ENCODE measurements at places on chromosomes 7 and 10.

GRCh38 chr7:99002148-99002826 lies 124.0 kb downstream of the TRRAP start:
- DNase-seq, result no peak
- H3K4me3 ChIP-seq, result no peak overlapping the region
- no peaks in the 10 kb centered on the region for H3K27me3 ChIP-seq
- no peak overlapping the region for H3K27ac ChIP-seq
- peaks cover 65% of the 10 kb centered on the region for H3K36me3 ChIP-seq

DNA sequence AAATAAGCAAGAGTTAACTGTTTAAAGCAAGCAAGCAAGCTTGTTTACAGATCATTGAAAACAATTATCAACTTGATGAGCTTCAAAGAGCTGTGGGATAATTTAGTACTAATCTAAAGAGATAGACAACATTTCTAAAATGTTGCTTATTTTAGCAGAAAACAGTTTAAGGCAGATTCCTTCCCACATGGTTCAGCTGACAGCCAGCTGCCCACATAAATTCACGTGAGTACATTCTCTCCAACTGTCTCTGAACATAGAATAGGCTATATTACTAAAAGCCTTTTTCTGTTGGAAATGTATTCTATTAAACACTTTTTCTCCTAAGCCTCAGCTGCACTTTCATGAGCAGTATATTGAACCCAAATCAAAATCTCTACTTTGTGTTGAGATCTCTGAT lies 174.1 kb downstream of the LRRN3 start:
- H3K4me3 ChIP-seq, result no peak overlapping the region
- H3K4me1 ChIP-seq, result no peaks in the 10 kb centered on the region
- H3K27ac ChIP-seq, result no peak overlapping the region
- no peaks in the 10 kb centered on the region for H3K27me3 ChIP-seq
- no peaks in the 10 kb centered on the region for H3K36me3 ChIP-seq

GRCh38 chr10:4784667-4785333 lies 41.2 kb upstream of the AKR1E2 start:
- no peaks in the 10 kb centered on the region for H3K27me3 ChIP-seq
- no peak overlapping the region for H3K27ac ChIP-seq
- no peaks in the 10 kb centered on the region for H3K4me1 ChIP-seq
- no peak overlapping the region for H3K4me3 ChIP-seq

- H3K4me1 ChIP-seq, result no peaks in the 10 kb centered on the region
- H3K27ac ChIP-seq, result no peak overlapping the region
- H3K27me3 ChIP-seq, result no peaks in the 10 kb centered on the region
Observed at GRCh38 chr10:317271-317769, 182.1 kb downstream of the ZMYND11 start.

- DNase-seq, result no peak
- H3K4me3 ChIP-seq, result no peak overlapping the region
- peaks cover 12% of the 10 kb centered on the region for H3K4me1 ChIP-seq
- H3K36me3 ChIP-seq, result no peaks in the 10 kb centered on the region
- H3K27ac ChIP-seq, result no peak overlapping the region
- no peaks in the 10 kb centered on the region for H3K27me3 ChIP-seq
Observed at GRCh38 chr10:63439607-63440006, 26.2 kb downstream of the JMJD1C start.

- no peak overlapping the region for H3K27ac ChIP-seq
- H3K4me1 ChIP-seq, result no peaks in the 10 kb centered on the region
Observed at GRCh38 chr10:88493691-88494483, 89.2 kb downstream of the RNLS start.
